ENCODE measurements at places on chromosomes 3 and 15. TPM values are rescaled to one million over a fixed set of nuclear protein-coding genes. Genes with fewer than 3 reads are reported as not detected.

TLR9 gene
- not detected for total RNA-seq

SLC12A1 gene
- not detected for total RNA-seq

CTDSPL gene
- total RNA-seq: 3.1 TPM

GOLGA6L7 gene
- total RNA-seq: not detected

ISY1 gene
- total RNA-seq: 21.6 TPM

C3orf62 gene
- total RNA-seq: 0.84 TPM

CLDN18 gene
- not detected for total RNA-seq

LSM3 gene
- 15.4 TPM for total RNA-seq

MED12L gene
- 0.35 TPM for total RNA-seq

DNA sequence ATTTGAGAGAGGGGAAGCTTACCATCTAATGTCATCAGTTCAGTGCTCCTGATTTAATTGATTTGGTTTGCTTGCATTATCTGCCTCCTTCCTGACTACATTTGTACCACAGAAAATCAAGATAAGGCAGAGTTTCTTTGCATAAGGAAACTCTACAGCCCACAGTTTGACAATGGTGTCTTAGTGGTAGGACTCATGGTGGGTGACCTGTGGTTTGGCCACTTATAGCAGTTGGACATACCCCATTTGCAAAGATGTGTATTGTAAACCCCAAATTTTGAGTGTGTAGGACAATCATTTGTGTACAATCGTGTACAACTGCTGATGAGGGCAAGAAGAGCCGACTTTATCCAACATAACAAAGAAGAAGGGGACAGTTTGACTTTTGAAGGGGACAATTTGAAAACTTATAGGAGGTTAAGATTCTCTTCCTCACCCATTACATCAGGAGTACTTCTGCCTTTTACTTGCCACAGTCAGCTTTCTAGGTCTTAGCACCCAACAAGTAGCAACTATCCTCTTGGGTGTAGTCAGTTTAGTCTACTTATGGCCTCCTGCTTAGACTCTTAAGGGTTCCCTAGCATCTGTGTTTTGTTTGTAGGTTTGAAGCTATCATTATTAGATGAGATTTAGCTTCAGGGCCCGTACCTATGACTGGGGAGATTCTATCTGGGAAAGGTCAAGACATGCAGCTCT is 6.2 kb downstream of the TGFBR2 start:
- no peak for DNase-seq

DNA sequence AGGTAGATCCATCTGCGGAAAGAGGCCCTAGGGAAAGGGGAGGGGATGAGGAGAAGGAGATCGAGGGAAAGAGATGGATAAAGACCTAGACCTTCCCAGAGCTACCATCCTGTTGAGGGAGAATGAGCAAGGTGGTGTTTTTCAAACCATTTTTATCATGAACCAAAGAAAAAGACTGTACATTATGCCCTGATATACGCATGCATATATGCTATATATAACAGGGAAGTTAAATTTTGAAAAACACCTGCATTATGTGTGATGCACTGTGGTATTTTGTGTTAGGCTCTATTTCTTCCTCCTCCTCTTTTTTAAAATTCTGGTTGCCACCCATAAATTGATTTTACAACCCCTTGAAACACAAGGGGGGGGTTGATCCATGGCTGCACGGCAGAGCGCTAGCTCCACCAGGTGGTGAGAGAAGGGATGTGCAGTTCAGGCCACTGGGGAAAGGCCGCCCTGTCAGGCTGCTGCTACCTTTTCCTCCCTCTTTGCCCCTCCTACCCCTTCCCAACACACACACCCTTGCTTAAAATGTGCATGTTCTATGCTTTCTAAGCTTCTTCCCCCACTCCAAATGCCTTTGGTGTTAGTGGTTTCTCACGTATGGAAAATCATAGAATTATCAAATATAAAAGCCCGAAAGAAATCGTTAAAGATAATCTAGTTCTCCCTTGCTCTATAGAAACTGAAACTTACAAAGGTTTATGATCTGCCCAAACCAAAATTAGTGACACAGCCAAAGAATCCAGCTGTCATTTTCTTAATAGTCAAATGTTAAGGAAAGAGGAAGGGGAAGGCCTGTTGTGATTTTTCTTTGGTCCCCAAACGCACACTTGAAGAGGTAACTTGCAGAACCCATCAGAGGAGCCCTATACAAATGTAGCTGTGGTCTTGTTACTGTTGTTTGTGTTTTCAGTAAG is 262.0 kb upstream of the UMPS start:
- DNase-seq: peak; percentile 43

DNA sequence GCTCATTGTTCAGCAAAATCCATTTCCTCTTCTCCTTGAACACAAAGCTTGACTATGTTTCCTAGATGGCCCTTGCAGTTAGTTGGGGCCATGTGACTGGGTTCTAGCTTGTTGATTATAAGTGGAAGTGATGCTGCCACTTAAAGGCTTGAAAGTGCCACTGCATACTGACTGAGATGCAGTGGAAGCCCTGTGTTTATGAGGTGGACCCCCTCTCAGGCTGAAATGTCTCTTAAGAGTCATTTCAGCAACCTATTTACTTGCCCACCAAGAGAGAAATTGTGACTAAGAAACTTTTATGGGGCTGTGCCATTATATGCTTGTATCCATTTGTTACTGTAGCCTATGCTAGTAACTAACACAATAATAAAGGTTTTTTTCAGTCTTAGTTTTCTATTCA is 8.4 kb upstream of the ANP32A start:
- DNase-seq: no peak

DNA sequence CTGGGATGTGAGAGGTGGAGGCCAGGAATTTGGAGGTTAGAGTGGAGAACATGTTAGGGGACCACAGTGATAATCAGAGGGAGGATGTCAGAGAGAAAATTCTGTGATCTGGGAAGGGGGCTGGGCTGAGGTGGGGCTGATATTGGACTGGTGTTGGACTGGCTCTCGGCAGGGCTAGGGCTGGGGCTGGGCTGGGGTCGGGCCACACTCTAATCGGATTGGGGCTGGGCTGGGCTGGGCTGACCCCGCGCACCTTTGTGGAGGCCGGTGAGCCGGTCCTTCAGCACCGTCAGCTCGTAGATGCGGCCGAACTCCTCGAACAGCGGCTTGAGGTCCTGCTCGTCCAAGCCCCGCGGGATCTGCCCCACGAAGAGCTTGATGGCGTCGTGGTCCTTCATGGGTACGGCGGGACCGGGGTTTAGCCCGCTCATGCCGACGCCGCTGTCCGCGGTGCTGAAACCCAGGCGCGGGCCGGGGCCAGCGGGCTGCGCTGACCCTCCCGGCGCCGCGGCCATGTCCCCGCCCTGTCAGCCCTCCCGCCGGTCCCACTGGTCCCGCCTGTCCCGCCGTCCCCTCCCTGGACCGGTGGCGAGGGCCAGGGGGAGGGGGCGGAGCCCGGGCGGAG is 485 bp downstream of the CELF6 start:
- peak; percentile 46 for DNase-seq

GRCh38 chr3:112119962-112120836 is 12.8 kb downstream of the GCSAM start:
- no peak for DNase-seq

DNA sequence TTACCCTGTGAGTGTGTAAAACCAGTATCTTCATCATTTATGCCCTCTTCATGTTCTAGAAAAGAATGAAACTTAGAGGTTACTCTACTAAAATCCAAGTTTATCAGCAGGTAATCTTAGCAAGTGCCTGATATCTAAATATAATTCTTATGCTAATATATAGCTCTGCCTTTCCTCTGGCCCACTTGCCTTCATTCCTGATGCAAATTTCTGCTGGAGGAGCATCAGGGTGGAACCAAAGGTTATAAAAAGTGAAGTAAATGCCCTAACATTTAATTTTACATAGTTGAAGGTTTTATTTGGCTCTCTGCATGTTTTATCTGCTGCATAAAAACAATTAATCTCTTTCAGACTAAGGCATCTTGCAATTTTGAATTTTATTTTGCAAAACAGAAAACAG is 936.2 kb downstream of the ROBO2 start:
- DNase-seq: no peak

GRCh38 chr3:26100176-26100575 is 310.3 kb downstream of the OXSM start:
- no peak for DNase-seq

- DNase-seq: no peak
Measured at GRCh38 chr3:183087184-183087583, 12.1 kb downstream of the MCCC1 start.

DNA sequence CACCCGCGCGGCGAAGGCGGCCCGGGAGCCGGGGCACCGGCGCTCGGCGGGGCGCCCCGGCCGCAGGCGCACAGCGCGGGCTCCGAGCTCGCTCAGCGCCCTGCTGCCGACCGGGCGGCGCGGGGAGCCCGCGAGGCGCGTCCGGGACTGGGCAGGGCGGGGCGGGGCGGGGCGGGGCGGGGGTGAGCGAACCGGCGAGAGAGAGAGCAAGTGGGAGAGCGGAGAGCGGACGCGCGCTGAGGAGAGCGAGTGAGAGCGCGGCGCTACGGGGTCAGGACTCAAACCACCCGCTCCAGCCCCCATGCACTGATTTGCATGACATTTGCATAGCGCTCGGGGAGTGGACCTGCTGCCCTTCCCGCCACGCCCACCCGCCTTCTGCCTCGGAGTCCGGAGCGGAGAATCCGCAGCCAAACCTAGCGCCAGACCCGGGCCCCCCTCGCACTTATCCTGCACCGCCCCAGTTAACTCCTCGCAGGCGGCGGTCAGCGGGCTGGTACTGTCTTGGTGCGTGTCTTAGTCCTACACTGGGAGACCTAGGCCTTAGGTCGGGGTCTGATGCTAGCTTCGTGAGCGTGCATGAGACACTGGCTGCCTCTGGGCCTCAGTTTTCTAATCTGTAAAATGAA is at the start of gene MYLK:
MYLK (minus strand) TSS at position 130 of the 629 bp plus-strand sequence. CDS start 90,491 bp downstream, outside the sequence.
- peak; percentile 50 for DNase-seq

DNA sequence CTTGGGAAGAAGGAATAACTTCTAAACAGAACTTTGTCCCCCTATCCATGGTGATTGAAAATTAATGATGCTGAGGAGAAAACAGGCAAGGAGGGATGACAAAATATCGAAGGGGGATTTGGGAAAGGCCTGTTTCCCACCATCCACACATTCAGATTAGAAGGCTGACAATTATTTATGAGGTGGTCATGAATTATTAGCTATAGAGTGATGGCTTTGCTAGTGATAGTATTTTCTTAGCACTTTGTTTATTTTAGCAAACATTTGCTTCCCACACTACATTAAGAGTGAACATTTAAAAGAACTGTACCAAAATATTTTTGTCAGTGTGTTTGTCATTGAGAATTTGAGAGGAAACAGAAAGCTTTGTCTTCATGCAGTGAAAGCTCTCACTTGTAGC is 172.6 kb upstream of the PDZRN3 start:
- DNase-seq: no peak

GRCh38 chr3:58258392-58259055 is 20.9 kb downstream of the ABHD6 start:
- DNase-seq: no peak

- no peak for DNase-seq
Measured at GRCh38 chr15:93020976-93021772, 67.8 kb downstream of the RGMA start.

GRCh38 chr15:74283368-74283767 is 47.2 kb downstream of the CCDC33 start:
- DNase-seq: no peak

GRCh38 chr15:63045465-63045840 is 2.9 kb downstream of the TPM1 start:
- no peak for DNase-seq

DNA sequence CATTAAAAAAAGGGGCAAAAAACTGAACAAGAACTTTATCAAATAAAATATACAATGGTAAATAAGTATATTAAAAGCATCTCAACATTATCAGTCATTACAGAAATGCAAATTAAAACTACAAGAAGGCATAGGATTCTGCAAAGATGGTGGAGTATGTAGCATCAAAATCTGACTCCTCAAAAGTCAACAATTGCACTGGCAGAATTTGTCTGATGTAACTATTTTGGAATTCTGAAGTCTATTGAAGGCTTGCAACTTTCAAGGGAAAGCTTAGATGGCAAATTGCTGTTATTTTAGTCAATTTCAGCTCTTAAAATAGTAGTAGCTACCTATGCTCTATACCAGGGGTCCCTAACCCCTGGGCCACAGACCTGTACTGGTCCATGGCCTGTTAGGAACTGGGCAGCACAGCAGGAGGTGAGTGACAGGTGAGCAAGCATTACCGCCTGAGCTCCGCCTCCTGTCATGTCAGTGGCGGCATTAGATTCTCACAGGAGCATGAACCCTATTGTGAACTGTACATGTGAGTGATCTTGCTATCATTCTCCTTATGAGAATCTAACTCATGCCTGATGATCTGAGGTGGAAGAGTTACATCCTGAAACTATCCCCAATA is 107.6 kb downstream of the TGFBR2 start:
- DNase-seq: no peak
